GM23338 (cell line): ENCODE measurements at places on chromosomes 2 and 18.

DNA sequence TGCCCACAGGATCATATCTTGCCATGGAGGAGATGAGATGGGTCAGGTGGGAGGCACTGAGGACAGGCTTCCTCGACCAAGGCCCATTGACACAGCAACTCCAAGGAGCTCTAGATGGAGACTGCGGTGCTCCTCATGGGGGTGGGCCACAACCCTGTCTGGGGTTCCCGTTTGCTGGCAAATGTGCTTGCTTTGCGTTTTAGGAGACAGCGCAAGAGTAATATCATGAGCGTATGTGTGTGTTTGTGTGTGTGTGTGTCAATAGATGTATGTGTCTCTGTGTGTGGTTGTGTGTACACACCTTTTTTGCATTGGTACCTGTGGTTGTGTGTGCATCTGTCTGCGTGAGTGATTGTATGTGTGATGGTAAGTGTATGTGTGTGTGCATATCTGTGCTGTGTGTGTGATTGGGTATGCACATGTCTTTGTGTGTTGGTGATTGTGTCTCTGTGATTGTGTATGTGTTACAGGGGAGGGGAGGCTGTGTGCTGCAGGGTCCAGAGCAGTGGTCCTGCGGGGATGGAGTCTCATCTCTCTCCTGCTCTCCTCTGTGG lies 4.4 kb downstream of the FBLN7 start:
- no peak for DNase-seq

- no peak for DNase-seq
These were observed 980.1 kb upstream of the POU3F3 start for GRCh38 chr2:103873716-103874351.

DNA sequence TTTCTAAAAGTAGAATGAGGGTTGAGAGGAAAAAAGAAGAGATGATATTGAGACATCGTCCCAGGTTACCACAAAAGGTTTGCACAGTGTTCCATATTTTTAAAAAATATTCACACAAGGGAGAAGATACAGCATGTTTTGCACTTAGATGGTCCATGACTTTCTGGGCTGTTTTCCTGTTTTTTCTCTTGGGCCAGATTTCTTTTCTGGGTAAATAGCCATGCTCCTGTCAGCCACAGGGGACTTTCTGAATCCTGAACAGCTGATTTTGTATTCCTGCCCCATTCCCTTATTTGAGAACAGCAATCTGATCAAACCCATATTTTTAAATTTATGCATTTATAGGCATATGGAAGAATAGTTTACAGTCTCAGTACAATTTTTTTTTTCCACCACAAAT lies 185.9 kb upstream of the NRP2 start:
- DNase-seq = peak; percentile 28

DNA sequence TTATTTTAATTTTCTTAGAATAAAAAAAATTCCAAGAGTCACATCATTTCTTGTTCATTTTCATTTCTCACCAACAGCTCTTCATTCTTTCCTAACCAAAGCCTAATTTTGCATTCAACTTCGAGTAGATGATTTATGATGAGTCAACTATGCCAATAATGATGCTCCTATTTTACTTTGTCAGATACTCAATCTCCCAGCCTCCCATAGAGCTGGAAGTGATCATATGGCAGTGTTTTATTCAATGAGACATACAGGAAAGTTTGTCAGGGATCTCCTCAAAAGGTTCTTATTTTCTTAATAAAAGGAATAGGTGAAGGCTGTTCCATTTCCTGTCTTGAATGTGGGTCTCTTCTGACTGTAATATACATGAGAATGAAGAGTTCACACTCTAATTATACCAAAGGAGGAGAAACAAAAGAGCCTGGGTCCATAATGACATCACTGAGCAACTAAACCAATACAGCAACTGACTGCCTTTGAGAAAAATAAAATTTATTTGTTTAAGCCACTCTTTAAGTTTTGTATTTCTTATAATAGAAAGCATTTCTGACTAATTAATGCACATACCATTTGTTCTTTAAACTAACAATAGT lies 231.2 kb upstream of the CYP26B1 start:
- DNase-seq = peak; percentile 29

DNA sequence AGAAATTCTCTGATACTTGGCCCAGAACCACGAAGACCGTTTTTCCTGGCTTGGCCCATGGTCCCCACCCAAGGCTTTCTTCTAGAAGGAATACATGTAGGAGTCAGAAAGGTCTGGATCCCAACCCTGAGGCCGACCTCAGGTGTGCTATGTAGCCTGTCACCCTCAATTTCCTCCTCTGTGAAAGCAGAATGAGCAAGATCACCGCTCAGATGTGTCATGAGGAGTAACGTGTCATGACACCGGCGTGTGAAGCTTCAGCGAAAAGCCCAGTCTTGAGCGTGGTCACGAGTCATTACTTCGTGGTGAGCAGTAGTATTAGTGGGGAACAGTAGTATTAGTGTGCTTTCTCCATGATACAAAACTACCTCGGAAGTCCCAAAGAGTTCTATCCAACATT lies 103.4 kb downstream of the ALPK2 start:
- no peak for DNase-seq

GRCh38 chr2:95016616-95017015 lies 8.9 kb upstream of the MAL start:
- no peak for DNase-seq

DNA sequence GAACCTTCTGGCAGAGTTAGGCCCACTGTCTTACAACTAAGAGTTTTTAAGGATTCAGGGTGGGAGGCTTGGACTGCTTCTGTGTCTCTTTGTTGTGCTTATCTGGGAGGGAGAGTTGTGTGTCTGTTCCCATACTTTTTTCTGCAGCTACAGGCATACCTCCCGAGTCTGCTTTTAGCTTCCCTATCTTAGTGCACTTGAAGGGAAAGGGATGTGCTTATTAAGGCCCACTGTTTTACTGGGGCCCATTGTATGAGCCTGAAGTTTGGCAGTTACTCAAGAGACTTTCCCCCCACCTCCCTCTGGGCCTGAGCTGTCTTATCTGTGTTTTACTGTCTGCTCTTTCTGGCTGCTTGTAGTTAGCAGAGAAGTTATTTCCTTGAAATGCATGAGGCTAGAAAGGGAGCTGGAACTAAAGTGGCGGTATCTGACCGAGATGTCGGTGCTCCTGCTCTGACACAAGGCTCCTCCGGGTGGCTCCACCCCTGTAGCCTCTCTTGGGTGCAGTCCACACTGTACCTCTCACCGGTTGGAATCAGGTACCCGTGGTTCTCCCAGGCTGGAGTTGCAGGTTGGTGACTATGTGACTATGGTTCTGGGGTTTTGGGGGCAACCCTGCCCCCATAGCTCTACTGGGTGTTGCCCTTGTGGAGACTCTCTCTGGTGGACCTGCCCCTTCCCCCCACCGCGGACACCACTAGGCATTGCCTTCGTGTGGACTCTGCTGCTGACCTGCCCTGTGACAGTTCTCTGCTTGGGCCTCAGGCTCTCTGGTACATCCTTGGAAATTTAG lies 12.9 kb downstream of the UBR3 start:
- peak; percentile 20 for DNase-seq

DNA sequence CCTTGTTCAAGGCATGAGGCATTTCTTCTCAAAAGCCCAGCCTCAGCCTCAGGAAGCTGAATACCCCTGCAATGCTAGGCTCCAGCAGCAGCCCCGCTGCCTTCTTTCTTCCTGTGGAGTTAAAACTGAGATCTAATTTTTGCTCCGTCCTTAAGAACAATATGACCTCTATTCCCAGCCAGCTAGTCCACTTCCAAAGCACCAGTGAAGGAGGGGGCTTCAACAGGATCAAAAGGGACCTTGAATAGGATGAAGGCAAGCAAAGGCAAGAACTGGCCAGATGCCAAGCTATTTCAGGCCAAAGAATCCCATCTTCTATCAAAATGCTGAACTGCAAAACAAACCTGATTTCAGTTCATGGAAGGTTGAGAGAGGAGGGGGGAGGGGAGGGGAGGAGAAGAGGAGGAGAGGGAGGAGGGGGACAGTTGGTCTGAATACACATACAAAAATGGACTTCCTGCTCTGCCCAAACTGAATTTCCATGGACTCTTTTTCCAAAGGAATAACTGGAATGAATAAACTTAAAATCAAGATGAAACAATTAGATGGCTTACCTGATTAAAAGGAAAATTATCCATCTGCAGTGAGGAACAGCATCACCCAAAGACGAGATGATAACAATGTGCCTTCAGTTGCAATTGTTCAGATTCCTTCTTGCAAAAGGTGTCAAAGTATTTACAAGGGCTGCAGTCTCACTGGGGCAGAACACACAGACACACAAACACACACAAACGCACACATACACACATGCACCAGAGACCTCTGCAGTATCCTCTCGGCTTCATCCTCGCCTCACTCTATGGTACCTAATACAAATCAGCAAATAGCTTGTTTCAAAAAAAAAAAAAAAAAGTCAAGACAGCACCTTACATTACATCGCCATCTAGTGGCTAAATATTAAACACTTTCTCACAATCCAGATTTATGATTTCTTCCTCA lies at the start of gene SCN1A:
Gene SCN1A, minus strand, starts transcription at position 804 of the 939 bp plus-strand sequence. CDS start 54,399 bp downstream, outside the sequence.
- DNase-seq = peak; percentile 81

DNA sequence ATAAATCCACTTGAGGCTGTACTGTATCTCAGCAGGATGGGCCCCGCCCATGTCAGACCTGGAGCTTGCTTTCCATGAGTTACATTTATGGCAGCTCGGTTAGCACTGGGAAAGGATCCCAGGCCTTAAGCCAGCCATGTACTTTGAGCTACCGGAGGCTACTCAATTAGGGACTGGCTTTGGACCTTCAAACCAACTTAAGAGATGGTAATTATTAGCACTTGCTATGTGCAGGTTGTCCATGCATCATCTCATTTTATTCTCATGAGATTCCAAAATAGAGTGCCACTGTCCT lies 64.4 kb downstream of the ACTR2 start:
- DNase-seq = no peak

- no peak for DNase-seq
These were observed 1.6 kb upstream of the ELOA2 start for GRCh38 chr18:47036927-47037578.

DNA sequence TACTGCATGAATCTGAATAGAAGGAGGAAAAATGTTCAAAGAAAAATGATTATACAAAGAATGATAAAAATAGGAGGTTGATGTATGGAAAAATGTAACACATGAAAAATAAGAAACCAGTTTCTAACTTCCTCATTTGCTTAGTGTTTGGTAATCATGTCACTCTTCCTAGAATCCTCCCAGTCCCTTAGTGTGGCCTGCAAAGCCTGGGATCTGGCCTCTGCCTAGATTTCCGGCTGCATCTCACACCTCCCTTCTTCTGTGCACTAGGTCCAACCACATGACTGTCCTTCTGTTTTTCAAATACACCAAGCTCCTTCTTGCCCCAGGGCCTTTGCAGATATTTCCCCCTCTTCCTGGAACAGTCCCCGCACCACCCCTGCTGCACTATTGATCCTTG lies 76.8 kb upstream of the RBMS1 start:
- DNase-seq = no peak

DNA sequence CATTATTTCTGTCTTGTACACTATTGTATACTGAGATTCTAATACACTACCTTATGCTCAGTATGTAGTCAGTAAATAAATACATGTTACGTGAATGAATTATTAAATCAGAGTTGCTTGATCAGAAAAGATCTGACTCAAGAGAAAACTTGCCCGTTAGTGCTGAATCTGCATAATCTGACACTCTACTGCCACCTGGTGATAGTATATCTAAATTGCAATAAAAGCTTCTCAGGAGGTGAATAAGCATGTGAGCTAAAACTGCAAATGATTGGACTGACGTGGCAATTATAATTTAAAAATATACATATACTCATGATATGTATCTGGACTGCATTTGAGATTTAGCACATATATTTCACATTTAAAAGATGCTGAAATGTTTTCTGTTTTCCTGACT lies 70.4 kb downstream of the KIAA1328 start:
- peak; percentile 79 for DNase-seq

GRCh38 chr2:174663550-174663949 lies 65.9 kb upstream of the WIPF1 start:
- DNase-seq = no peak

DNA sequence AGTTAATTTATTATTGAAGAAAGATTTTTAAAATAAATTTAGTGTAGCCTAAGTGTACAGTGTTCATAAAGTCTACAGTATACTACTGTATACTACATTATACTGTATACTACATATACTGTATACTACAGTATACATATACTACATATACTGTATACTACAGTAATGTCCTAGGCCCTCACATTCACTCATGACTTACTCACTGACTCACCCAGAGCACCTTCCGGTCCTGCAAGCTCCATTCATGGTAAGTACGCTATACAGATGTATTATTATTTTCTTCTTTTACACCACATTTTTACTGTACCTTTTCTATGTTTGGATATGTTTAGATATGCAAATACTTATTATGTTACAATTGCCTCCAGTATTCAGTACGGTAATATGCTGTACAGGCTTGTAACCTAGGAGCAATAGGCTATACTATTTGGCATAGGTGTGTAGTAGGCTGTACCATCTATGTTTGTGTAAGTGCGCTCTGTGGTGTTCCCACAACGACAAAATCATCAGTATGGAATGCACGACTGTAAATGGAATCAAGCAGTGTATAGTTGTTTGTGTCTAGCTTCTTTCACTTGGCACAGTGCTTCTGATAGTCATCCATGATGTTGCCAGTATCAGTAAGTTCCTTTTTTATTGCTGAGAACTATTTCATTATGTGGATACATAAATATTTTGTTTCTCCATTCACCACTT lies 245.7 kb downstream of the MTX2 start:
- DNase-seq = no peak

GRCh38 chr2:17164550-17164949 lies 353.7 kb downstream of the RAD51AP2 start:
- DNase-seq = no peak

DNA sequence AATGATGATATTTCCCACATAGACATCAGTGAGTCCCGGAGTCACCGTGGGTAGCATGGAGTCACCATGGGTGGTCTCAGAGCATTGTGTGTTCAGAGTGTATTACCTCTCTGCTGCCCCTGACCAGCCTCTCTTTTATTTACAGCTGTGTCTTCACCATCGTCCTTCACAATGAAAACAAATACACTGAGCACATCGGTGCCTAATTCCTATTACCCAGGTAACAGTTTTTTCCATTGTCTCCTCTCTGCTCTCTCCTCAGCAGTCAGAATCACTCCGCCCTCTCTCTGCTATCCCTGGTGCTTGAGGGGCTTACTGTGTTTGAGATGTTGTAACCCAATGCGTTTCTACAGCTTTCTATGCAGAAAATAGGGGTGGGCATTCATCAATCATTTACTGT lies 361.5 kb upstream of the RAB12 start:
- peak; percentile 17 for DNase-seq

DNA sequence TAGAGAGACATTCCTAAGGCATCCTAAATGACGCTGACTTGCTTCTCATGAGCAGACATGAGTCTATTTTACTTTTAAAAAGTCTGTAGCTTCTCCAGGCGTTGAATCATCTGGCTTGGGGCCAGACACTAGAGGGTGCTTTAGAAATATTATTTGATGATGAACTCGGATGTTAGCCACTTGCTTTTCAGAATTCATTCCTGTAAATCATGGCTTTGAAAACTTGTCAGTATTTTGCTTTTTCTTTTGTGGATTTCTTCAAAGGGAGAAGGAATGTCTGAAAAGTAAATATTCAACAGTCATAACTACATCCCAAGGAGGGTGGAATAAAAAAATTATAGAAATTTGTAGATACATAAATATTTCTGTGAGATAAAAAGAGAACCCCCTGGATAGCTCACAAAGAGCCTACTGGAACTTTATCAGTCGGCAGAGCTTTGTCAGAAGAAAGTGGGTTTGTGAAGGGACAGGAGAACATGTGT lies 370.8 kb downstream of the OSR1 start:
- no peak for DNase-seq
